ENCODE measurements at places on chromosomes 11 and 22. TPM values are rescaled to one million over a fixed set of nuclear protein-coding genes. Genes with fewer than 3 reads are reported as not detected.

Gene CDHR5
- polyA plus RNA-seq, result 941 TPM

Gene PHOX2A
- not detected for polyA plus RNA-seq

Gene RTN4R
- 2.9 TPM for polyA plus RNA-seq

Gene SCO2
- polyA plus RNA-seq, result 2.7 TPM

Gene ZNF408
- 11.4 TPM for polyA plus RNA-seq

Gene MYOD1
- not detected for polyA plus RNA-seq

Gene LRRC32
- polyA plus RNA-seq, result 44.7 TPM

Gene APOA5
- polyA plus RNA-seq, result 0.43 TPM

Gene OR52H1
- polyA plus RNA-seq, result not detected

Gene TRIM49
- polyA plus RNA-seq, result not detected

Gene SCGB1C1
- polyA plus RNA-seq, result not detected

Gene OR51B5
- not detected for polyA plus RNA-seq

Gene PRR33
- polyA plus RNA-seq, result not detected

Gene PAMR1
- polyA plus RNA-seq, result 4.9 TPM

Gene OR51E1
- 4.6 TPM for polyA plus RNA-seq

Gene RTN4RL2
- not detected for polyA plus RNA-seq

Gene CDC42BPG
- 27.0 TPM for polyA plus RNA-seq

Gene ARHGAP20
- 1.0 TPM for polyA plus RNA-seq

Gene FAM180B
- polyA plus RNA-seq, result 0.10 TPM

Gene SEPTIN3
- 0.49 TPM for polyA plus RNA-seq

Gene APOBEC3F
- 3.8 TPM for polyA plus RNA-seq

Gene OR52I2
- not detected for polyA plus RNA-seq

Gene WBP2NL
- polyA plus RNA-seq, result 0.52 TPM

Gene CHRM1
- polyA plus RNA-seq, result not detected

Measured in small intestine (tissue), 16 donors.